ENCODE measurements at places on chromosomes 1 and 21. TPM values are rescaled to one million over a fixed set of nuclear protein-coding genes. Genes with fewer than 3 reads are reported as not detected.

- peak; percentile 66 for DNase-seq
Measured at GRCh38 chr1:169711469-169712308, at the start of gene SELL. Gene SELL (minus strand): TSS chr1:169711620. CDS start chr1:169711498, 122 bp downstream.

DNA sequence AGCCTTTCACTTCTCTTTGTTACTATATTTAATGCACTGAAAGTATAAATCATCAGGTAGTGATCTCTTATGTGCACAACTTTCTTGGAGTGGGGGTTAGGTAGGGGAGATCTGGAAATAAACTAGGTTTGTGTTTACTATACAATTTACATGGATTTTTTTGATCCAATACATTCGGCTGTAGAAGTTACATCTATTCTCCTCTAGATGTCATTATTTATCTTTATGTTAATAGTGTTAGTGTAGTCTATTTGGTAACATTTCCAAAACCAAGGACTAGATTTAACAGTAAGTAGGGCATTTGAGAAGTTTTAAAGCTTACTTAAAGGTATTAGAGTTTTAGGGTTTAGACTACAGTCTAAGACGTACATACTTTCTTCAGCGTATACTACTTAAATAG, 5.4 kb downstream of the VPS45 start:
- DNase-seq: no peak

The NR1I3 gene
- not detected for total RNA-seq

The C8A gene
- not detected for total RNA-seq

- no peak for DNase-seq
Measured at GRCh38 chr1:19639999-19640362, 4.1 kb upstream of the NBL1 start.

DNA sequence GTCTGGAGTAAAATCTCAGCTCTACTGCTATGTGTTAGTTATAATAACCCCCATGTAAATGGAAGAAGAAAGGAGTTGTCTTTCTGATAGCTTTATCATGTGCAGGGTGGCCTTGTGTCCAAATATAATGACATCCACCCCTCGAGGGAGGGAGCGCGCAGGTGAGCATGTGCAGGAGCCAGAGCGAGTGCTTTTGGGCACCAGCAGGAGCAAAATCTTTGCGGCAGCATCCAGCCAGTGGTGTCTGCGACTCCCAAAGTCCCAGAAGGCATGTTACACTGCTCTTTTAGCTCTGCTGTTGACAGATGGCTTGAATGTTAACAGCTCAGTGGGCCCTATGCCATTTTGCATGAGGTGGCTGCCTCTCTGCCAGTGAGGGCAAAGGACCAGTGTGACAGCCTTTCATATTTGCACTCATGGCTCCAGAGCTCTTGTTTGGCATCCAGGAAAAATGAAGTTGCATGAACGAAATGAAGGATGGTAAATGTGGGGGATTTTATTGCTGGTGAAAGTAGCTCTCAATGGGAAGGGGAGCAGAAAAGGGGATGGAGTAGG, 146.7 kb downstream of the HMCN1 start:
- DNase-seq: no peak

- DNase-seq: no peak
Measured at GRCh38 chr1:37676281-37677142, 15.8 kb upstream of the CDCA8 start.

- no peak for DNase-seq
Measured at GRCh38 chr1:197972406-197972805, 55.2 kb downstream of the LHX9 start.

- DNase-seq: no peak
Measured at GRCh38 chr1:89616844-89617627, 15.9 kb upstream of the LRRC8C start.

GRCh38 chr1:38527373-38527966, 332.1 kb downstream of the RRAGC start:
- no peak for DNase-seq

GRCh38 chr1:9942399-9942938, 722 bp downstream of the LZIC start:
- peak; percentile 19 for DNase-seq

The RPTN gene
- total RNA-seq: not detected

GRCh38 chr21:33412832-33413519, 9.8 kb downstream of the IFNGR2 start:
- no peak for DNase-seq

DNA sequence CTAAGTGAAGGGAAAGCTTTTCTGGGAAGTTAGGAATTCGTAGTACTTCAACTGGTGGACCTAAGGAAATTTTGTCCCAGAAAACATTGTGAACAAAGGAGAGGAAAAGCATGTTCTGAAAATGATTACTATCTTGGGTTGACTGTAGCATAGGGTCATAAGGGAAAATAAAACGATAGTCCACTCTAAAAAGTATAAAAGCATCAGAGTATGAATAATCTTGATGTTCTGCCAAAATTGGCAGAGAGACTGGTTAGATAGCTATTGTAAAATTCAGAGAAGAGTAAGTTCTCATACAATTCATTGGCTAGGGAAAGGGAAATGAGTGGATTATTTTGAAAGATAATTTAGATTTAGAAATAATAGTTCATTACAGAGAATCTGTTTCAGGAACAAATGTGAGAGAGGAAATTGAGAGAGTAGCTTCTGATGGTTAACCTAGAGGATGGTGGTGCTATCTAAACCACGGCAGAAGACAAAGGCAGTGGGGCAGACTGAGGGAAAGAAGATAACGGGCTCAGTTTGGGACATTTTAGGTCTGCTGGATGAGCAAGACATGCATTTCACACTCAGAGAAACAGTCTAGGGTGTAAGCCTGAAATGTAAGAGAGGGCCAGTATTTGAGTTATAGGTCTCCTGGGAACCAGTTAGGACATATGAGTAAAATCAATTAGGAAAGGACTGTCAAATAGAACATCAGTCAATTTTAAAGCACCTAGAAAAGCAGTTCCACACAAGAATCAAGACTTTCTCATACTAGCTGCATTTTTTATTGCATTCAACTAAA, 799.3 kb upstream of the CXADR start:
- peak; percentile 33 for DNase-seq

The RNU1-4 gene
- total RNA-seq: under 0.01 TPM

GRCh38 chr21:38280454-38280853, 23.7 kb downstream of the KCNJ15 start:
- DNase-seq: no peak

GRCh38 chr1:69328186-69328585, 239.5 kb upstream of the LRRC7 start:
- no peak for DNase-seq

The UBL4B gene
- total RNA-seq: not detected

- DNase-seq: peak; percentile 37
Measured at GRCh38 chr1:36350659-36351226, 27.3 kb upstream of the EVA1B start.

GRCh38 chr1:245322673-245323072, 167.9 kb downstream of the KIF26B start:
- no peak for DNase-seq

DNA sequence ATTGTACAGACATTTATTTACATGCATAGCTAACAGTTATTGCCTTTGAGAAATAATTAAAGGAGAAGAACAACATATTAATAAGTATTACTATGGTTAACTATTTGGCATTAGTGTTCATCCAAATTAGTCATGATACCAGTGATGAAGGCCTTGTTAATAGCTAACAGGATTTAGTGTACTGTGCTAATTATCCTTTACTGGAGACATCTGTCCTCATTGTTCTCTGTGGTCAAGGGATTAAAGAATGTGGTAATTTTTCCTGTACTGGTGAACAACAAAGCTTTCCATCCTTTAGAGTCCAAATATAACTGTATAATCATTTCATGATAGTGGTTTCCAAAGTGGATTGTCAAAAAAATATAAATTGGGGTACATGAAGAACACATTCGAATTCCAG, 103.9 kb downstream of the ADGRL4 start:
- DNase-seq: no peak

DNA sequence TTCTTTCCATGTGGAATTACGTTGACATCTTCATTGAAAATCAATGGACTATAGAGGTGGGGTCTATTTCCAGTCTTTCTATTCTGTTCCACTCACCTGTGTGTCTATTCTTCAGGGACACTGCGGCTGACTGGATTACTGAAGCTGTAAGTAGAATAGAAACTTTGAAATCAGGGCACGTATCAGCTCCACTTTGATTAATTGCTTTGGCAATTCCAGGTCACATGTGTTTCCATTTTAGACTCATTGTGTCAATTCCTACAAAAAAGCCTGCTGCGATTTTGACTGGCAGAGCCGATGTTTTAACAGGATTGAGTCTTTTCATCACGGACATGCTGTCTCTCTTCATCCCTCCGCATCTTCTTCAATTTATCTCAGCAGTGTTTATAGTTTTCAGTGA, 20.9 kb upstream of the RNF223 start:
- no peak for DNase-seq

DNA sequence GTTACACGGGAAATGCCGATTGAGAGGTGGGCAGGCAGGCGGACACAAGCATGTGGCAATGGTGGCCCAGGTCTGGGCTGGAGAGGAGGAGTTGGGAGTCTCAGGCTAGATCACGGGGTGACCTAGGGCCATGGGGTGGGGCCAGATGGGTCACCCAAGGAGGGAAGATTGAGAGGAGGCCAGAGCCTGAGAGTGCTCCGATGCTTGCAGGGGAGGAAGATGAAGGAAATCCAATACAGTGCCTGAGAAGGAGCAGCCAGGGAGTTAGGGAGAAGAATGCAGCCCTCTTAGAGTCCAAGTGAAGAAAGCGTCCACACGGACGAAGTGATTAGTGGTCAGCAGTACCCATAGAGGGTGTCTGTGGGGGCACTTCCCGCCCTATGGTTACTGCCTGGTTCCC, 61.4 kb upstream of the FAM3B start:
- DNase-seq: no peak

The KCNK1 gene
- total RNA-seq: 0.20 TPM

GRCh38 chr21:37153935-37154350, 80.9 kb downstream of the TTC3 start:
- DNase-seq: no peak

DNA sequence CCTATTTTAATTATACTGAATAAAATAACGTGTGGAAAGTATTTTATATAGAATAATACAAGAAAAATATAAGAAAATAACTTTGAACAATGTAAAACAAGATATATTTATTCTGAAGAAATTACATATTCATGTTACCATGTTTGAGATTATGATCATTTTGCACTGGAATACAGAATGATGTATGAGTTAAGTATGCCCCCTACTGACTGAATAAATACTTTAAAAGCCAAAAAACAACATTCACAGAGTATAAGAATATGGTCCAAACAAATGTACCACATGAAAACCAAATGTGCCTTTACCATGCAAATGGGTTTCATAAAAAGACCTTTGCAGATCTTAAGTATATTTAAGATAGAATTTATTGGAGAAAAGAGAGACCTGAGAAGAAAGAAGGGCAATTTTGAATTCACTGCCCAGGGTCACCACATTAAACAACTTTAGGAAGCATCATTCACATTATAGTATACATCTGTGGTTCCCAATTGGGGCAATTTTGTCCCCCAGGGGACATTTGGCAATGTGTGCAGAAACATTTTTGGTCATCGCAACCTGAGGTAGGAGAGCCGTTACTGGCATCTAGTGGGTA, 136.6 kb upstream of the GFI1 start:
- no peak for DNase-seq

- no peak for DNase-seq
Measured at GRCh38 chr1:59077466-59078069, 219.3 kb upstream of the FGGY start.

The WNT3A gene
- total RNA-seq: not detected

DNA sequence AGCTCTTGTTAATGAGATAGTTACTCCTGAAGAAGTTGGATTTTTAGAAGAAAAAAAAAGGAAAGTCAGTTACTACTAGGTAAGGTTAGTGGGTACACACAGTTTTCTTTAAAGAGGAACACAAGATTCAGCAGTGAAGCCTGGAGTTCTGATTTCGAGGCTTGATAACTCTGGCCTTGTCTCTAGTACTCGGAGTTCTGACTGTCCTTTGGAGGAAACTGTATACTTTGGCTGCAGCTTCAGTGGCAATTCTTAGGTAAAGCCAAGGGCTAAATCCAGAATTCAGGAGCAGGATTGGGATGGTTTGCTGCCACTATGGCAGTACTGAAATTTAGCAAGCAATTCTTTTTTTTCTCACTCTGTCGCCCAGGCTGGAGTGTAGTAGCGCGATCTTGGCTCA, 9.2 kb downstream of the ACADM start:
- DNase-seq: no peak

DNA sequence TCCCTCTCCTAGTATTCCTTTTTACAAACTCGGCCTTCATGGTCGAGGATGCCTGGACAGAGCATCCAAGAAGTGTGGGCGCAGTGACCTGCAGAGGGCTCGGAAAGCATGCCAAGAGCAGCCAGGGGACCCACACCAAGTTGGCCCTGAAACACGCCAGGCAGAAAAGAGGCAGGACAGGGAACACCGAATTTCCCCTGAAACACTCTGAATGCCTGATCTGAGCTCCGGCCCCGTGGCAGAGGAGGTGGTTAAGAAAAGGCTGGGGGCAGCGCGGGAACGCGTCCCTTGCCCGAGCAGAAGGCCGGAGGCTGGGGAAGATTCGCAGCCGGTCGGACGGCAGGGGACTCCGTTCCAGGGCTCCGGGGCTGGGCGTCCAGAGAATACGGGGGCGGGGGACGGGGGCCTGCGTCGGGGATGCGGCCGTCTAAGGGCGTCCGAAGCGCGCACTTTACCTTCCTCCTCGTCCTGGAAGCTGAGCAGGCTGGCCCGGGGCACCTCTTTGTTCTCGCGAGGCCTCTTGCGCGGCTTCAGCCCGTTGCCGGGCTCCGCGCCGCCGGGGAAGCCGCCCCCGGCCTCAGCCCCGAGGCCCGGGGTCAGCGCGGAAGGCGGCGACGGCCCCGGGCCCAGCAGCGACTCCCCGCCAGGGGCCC, 558 bp downstream of the PAXBP1 start:
- DNase-seq: no peak

DNA sequence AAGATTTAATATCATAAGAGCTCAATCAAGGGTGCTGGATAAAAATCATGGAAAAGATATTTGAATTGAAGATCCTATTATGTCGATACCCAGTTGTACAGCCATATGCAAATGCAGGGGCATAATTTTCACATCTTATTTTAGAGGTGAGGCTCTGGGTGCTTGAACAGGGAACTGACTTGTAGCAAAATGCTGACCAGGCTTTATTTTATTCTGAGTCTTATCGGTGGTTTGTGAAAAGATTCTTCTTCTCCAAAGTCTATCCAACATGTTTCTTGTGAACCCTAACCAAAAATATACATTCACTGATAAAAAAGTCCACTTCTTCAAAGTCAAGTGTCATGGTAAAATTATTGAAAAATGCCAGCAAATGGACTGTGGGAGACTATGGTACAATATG, 475.5 kb upstream of the NEGR1 start:
- no peak for DNase-seq

GRCh38 chr21:37987668-37988067, 71.4 kb upstream of the KCNJ6 start:
- no peak for DNase-seq

DNA sequence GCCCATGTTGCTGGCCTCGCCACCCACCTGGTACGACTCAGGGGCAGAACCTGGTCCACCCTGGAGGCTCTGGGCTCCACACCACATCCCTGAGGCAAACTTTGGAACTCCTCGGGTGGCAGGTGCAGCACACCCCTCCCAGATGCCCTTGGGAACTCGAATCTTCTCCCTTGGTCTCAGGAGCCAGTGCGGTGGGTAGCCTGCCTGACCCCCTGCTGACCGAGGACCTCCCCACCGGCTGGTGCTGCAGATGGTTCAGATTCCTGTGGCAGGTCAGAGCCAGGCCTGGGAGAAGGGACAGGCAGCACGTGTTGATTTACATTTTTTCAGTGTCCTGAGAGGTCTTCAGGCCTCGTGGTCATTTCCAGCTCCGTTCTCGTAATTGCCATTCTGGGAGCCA, 6.3 kb upstream of the CFAP410 start:
- no peak for DNase-seq
